ENCODE measurements at places on chromosomes 3 and 15.

DNA sequence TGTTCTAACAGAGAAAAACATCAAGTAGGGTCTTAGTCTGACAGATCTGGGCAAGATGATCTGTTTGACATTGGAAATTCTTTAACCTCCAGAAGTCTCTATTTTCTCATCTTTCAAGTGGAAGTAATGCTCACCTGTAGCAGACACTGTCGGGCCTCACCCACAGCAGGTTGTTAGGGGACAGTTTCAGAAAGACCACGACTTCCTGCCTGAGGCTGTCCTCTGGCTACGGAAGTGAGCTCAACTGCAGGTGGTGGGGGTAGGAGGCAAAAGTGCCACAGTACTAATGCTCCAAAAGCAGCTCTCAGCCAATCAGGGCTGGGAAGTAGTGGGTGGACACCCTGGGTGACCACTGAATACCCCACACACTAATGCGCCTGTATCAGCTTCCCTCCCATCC is 111.4 kb upstream of the TOPAZ1 start:
- no peak for DNase-seq

- DNase-seq, result no peak
Measured at GRCh38 chr15:78343276-78344060, 3.3 kb downstream of the CRABP1 start.

GRCh38 chr3:116980099-116980498 is 270.5 kb downstream of the TUSC7 start:
- DNase-seq, result no peak

DNA sequence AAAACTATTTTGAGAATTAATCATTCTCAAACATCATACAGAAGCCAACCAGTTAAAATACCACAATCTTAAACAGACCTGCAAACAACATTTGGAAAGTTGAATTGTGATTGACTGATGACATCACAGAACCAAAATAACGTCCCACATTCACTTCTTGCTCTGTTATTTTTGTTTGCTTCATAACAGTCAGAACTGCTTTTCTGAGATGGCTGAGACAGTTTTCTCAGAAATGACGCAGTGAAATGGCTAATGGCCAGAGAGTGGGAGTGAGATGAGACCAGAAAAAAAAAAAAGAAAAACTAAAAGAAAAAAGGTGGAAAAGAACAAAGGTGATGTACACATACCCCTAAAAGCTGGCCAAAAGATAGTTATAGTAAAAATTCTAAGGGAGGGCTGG is 1061.2 kb downstream of the FHIT start:
- no peak for DNase-seq

- no peak for DNase-seq
Measured at GRCh38 chr3:167830007-167830406, 94.5 kb downstream of the SERPINI1 start.

DNA sequence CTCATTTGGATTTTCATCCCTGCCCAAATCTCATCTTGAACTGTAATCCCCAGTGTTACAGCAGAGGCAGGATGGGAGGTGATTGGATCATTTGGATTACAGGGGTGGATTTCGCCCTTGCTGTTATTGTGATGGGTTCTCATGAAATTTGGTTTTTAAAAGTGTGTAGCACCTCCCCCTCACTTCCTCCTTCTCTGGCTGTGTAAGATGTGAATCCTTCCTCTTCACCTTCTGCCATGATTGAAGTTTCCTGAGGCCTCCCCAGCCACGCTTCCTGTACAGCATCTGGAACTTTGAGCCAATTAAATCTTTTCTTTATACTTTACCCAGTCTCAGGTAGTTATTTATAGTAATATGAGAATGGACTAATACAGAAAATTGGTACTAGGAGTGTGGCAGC is 316.8 kb downstream of the PLCL2 start:
- no peak for DNase-seq

DNA sequence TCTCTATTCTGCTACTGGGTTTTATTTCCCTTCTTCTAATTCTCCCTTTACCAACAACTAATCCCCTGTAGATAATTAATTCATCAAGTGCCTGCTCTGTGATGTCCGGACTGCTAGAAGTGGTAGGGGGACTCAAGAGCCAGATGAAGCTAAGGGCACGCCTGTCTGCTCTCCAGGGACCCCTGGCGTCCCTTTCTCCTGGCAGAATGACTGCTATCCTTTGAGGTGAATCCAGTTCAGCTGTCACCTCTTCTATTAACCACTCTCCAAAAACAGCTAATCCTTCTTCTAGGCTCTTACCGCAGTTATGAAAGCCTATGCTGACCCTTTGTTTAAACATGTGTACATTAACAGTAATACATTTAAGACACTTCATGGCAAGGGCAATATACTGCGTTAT is 1.4 kb upstream of the CHRNA7 start:
- no peak for DNase-seq

GRCh38 chr3:189529889-189530471 is 101.2 kb upstream of the TP63 start:
- DNase-seq, result no peak

DNA sequence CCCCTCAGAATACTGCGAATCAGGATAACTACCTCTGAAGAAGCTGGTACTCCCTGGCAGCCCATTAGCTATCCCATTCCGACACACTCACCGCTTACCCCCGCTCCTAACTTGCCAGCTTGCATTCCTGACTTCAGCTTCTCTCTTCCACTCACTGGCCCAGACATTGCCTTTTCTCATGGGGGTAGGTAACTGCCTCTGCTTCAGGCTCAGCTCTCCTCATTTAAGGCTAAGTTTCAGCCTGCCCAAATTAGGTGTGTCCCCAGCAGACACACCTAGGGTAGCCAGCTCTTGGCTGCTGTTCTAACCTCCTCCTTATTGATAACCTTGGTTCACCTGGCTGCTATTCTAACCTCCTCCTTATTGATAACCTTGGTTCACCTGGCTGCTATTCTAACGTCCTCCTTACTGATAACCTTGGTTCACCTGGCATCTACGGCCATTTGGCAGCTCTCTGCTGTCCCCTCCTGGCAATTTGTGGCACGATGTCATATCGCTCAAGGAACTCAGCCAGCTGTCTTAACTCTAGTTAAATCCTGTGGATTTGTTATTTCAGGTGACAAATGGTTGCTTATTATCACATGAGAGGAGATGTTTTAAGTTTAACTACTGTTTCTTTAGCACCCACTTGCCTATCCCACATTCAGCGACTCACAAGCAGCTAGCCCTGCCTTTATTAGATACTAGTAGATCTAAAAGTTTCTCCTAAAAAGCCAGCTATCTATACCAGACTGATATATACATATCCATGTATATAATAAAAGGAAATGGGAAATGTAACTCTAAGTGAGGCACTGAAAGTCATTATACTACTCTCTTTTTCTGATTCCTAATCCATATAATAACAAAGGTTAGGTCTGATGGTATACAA is 106.5 kb upstream of the ACP3 start:
- no peak for DNase-seq

DNA sequence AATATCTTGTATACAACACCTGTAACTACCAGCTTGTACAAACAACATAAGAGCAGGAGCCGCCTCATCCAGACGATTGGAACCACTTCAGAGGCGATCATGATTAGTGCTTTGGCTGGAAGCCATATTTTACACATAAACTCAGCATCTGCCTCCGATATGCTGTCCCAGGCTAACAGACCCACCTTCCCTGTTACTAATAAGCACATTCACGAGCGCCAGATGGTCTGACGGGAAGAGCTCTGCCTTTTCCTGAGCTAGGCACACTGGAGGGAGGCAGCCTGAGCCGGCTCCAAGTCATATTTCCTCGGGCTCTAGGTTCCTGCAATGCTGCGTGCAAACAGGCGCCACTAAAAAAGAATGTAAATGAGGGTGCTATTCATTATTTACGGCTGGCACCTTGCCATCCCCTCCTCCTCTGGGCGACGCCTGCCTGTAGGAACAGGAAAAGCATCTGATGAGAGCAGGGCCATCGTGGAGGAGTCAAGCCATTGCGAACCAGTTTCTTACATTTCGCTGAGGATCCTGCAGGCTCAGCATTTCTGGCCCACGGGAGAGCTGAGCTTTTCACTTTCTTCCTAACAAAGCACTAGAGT is 98.2 kb downstream of the ANXA2 start:
- no peak for DNase-seq

DNA sequence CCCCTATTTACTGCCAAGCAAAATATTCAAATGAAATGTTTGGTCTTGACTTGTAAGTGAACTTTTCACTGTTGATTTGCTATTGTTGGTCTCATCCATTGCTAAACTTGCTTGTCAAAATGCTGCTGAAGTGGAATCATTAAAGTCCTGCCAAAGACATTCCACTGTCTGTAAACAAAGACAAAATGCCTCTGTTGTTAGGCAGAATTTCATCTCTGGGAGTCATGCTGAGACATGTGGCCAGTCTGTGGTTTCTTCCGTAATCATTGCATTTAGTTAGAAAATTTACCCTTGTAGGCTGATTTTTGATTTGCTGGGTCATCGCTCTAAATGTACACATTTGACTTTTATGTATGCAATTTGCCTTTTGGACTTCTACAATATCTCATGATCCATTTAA is 577.7 kb downstream of the MECOM start:
- DNase-seq, result no peak

GRCh38 chr15:72967397-72967796 is 84.9 kb upstream of the NEO1 start:
- DNase-seq, result no peak

DNA sequence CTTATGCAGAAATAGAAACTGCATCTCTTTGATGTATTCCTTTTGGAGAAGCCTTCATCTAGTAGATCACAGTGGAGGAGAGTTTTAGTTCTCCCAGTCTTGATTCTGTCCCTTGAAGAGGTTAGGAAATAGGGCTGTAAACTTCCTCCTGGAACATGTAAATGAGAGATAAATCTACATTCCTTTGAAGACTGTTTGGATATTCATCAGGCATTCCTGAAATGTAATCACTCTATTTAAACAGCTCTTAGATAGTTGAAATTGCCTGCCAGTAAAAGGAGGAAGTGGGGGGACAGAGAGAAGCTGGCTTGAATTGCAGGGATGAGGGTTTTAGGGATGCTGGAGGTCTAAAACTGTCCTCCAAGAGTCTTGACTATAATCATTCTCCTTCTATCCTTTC is 254.3 kb upstream of the LRRC3B start:
- no peak for DNase-seq

- no peak for DNase-seq
Measured at GRCh38 chr3:19543212-19543841, 390.7 kb downstream of the EFHB start.

- DNase-seq, result no peak
Measured at GRCh38 chr3:63862804-63863149, 828 bp downstream of the THOC7 start.

DNA sequence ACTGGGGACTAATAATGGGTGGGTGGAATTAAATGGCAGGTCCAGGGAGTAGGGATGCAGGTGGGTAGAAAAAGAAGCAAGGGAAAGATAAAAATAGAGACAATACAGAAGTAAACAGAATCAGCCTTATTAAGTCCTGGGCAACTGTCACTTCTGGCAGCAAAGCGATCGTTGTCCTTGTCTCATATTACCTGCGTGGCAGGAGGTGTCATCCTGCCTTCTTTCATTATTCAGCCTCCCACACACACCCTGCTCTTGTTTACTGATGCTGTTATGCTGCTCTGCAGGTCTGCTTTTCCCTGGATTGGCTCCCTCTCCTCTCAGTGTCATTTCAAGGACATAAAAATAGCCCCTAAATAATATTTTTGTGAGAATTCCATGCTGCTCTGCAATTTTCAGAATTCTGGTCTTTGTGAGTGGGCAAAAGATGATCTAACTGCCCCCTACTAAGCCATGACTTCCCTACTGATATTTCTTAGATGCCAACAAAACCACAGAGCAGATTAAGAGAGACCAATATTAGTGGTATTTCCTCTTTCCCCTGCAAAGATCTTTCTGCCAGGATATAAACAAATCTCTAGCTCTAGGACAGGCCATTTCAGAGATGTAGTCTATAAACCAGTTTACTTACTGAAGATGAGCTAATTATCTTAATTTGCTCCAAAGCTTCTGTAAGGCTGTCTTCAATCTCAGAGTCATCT is 8.5 kb downstream of the VEPH1 start:
- no peak for DNase-seq

- no peak for DNase-seq
Measured at GRCh38 chr3:48700731-48701405, 15.2 kb upstream of the NCKIPSD start.

- DNase-seq, result peak; percentile 16
Measured at GRCh38 chr3:188153437-188154013, 432 bp upstream of the LPP start.

DNA sequence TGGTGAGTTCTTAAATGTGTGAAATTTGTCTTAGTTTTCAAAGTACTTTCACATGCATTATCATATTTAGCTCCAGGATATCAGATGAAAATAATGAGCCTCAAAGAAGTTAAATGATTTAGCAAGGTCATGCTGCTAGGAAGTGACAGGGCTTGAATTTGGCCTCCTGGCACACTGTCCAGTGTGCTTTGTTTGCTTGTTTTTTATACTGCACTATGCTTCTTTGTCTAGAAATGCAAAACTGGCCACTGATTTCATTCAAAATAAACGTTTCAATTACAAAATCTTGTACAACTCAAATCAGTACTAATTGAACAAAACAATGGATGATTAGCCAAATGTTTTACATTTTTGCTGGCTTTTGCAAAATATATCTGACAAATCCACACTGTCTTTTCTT is 583.3 kb upstream of the CBLB start:
- DNase-seq, result no peak

GRCh38 chr3:143078883-143079282 is 40.7 kb upstream of the CHST2 start:
- no peak for DNase-seq

- no peak for DNase-seq
Measured at GRCh38 chr3:160370987-160371857, 27.8 kb downstream of the IFT80 start.

GRCh38 chr3:101695779-101696372 is 9.4 kb upstream of the RPL24 start:
- DNase-seq, result no peak

DNA sequence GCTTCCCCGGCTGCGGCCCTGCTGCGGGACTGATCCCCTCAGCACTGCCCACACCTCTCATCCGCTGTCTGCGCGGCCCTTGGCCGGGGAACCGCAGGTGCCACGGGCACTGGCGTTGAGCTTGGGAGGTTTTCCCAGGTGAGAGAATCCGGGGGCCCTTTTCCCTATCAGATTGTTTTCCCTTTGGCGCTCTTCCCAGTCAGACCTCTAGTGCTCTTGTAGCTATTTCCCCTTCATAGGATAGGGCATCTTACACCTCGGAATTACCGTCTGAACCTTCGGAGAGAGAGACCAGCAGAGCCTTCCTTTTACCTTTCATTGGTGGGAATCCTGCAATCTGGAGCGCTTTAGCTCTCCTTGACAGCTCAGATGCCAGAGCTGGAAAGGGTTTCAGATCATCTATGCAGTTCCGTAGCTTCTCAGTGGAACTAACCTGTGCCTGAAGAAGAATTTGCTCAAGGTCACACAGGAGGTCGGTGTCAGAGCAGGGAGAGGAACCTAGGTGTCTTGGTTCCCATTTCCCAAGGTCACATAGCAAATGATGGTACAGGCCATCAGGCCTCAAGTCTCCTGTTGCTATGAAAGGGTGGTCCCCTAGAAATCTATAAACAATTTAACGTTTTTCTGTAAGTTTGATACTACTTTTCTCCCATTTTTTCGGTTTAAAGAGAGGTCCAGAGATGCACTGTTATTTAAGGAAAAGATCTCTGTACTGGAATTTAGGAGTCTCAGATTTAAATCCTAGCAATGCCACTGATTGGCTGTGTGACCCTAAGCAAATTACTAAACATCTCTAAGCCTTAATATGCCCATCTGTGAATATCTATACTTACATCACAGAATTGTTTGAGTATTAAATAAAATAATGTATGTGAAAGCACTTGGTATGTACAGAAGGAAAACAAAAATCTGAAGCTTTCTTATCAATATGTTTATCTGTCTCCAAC is 916 bp downstream of the IDH3A start:
- no peak for DNase-seq

Measured in activated CD4-positive, alpha-beta T cell treated with anti-CD3 and anti-CD28 coated beads for 1 hour (primary cell).